GM06990 (cell line): ENCODE measurements at places on chromosomes 12 and 14.

GRCh38 chr14:23457587-23458445 lies 11.7 kb upstream of the NGDN start:
- DNase-seq, result no peak

- DNase-seq, result no peak
These were observed 132.2 kb downstream of the NCOR2 start for GRCh38 chr12:124434951-124435805.

- peak; percentile 26 for DNase-seq
These were observed 88.5 kb downstream of the GXYLT1 start for GRCh38 chr12:42056130-42056529.

- no peak for DNase-seq
These were observed 250.9 kb upstream of the PELI2 start for GRCh38 chr14:55867311-55867710.

- no peak for DNase-seq
These were observed 186.8 kb downstream of the TTC7B start for GRCh38 chr14:90629471-90629870.

GRCh38 chr12:53093777-53094393 lies 3.6 kb upstream of the IGFBP6 start:
- DNase-seq, result no peak

GRCh38 chr14:35078082-35078481 lies 32.0 kb downstream of the FAM177A1 start:
- no peak for DNase-seq

GRCh38 chr12:100706033-100706432 lies 88.5 kb upstream of the ANO4 start:
- no peak for DNase-seq

DNA sequence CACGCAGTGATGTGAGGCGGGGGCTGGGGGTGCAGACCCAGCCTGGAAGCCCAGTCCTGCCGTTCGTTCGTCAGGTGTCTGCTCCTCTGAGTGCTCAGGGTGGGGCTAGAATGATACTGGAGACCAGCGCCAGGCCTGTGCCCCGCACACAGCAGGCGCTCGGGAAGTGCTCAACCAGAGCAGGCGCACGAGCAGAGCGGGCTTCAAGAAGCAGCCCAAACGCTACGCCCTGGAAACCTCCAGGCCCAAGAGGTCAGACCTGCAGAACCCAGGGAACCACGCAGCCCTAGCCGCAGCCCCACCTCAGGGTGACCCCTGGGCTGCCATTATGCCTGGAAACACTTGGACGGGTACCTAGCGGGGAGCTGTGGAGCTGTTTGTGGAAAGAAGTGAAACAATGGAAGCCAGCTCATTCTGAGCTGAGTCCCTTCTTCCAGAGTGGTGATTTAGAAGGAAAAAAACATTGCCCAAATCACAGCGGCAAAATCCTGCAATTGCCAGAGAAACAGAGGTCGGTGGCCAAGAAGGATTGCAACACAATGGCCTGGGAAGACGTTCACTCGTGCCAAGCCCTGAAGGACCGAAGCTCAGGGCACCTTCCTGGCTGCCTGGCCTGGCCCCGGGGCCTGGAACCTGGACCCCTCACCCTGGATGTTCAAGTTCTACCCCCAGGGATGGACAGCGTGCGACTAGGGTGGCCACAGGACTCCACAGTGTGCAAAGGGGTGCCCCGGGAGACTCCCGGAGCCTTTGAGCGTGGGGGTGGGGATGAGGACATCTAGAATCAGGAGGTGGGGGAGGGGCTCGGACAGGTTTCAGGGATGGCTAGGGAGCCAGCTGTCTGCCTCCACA lies 40.4 kb upstream of the DIO3 start:
- no peak for DNase-seq

- DNase-seq, result no peak
These were observed 310.0 kb upstream of the DDHD1 start for GRCh38 chr14:53462931-53463778.

GRCh38 chr12:25013061-25013460 lies 64.2 kb upstream of the BCAT1 start:
- no peak for DNase-seq

DNA sequence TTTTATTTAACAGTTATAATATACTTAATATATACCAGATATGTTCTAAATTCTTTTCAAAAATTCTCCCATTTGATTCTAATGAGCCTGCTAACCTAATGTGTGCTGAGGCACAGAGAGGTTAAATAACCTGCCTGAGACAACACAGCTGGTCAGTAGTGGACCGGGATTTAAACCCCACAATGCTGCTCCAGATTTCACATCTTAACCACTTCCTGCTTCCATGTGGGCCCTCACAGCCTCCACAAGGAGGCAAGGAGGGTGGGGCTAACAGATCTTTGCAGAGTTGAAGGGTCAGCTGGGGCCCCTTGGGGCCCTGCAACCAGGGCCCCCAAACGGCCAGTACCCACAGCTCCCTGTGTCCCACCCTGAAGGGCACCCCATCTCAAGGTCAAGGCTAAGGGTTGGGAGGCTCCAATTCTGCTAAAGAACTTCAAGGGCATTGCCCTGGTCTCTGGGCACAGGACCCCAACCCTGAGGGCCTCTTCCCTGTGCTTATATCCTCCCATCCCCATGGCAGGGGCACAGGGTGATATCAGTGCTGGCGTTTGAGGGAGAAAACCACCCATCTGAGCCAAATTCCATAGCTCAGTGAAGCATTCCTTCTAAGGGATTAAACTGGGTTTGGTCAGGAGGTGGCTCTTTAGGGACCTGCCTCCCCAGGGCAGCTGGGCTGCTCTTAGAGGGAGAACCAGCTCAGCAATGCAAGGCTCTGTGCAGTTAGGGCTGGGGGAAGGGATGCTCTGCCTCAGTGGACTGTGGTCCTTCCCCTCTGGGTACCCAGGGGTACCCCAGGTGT lies 2.2 kb downstream of the KRT80 start:
- DNase-seq, result no peak

DNA sequence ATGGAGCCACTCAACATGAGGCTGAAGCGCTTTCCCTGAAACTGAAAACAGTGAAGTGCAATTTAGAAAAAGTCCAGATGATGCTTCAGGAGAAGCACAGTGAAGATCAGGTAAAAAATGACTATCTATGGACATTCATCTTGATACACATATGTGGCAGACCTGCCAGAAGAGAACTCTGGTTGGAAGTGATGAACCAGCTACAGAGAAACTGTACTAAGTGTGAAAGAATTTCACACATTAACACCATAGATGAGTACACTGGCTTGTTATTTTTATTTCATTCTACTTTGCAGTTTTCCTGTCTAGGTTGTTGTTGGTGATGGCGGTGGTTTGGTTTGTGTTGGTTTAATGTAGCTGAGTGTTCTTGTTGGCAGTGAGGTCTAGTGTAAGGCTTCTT lies 174.7 kb downstream of the ESR2 start:
- DNase-seq, result no peak

- peak; percentile 24 for DNase-seq
These were observed 24.9 kb upstream of the C12orf76 start for GRCh38 chr12:110073049-110073831.

DNA sequence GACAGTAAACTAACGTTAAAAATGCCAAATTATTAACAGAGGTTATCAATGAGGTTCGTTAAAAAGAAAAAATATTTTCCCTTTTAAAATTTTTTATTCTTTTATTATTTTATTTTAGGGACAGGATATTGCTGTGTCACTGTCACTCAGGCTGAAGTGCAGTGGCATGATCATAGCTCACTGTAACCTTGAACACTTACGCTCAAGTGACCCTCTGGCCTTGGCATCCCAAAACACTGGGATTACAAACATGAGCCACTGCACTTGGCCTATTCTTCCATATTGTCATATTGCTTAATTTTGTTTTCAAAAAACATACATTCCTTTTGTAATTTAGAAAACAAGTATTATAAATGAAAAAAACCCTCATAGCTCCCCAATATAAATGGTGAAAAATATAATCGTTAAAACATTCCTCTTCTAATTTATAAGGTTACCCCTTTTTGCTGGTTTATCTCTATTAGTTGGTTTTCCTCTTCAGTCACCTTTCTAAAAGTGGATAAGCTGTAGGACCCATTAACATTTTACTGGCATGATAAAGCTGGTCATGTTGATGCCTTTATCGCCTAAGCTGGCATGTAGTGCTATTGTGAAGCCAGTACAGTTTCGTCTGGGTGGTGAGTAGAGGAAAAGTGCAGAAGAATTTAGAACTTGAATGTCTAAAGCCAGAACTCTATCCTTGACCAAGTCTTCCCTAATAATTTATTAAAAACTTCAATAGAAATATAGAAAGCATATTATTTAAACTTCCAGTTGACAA lies 27.6 kb downstream of the PDE3A start:
- no peak for DNase-seq

- DNase-seq, result no peak
These were observed 13.4 kb downstream of the LRIG3 start for GRCh38 chr12:58906917-58907316.

DNA sequence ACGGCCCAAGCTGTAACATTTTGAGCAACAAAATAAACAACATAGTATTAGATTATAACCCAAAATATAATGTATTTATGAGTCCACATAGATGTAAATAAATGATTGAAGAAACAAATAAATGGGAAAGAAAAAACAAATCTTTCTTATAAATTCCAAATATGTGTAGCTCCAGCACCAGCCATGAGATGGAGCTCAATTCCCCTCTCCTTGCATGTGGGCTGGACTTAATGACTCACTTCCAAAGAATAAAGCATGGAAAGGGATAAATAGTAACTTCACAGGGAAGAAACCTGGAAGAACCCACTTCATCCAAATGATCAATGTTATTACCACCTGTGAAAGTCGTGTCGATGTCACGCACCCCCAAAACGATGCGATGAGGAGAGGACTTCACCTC lies 158.8 kb downstream of the RPAP3 start:
- no peak for DNase-seq

GRCh38 chr14:73283608-73284379 lies 46.5 kb downstream of the PAPLN start:
- no peak for DNase-seq

- no peak for DNase-seq
These were observed 21.0 kb upstream of the SERPINA4 start for GRCh38 chr14:94540031-94540794.

GRCh38 chr14:106666341-106666740 lies 1140.0 kb downstream of the TMEM121 start:
- no peak for DNase-seq

GRCh38 chr12:117100251-117100650 lies 1.0 kb upstream of the TESC start:
- DNase-seq, result no peak
